ENCODE measurements at places on chromosomes 13 and 19.

DNA sequence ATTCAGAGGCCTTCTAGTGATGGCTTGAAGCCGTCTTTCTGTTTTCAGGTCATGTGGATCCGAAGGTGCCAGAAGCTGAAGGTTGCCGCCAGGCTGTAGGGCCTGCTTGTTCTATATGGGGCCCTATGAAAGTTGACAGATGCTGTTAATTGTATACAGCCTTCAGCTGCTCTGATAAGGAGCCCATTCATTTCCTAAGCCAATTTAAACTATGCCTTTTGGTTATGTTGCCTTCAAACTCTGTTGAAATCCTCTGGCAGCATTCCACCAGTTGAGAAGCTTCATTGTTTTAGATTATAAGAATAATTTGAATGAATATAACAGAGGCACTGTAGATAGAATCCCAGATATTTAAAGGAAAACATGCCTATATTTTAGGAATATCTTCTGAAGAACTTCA lies 34.4 kb downstream of the RAP2A start:
- DNase-seq, result no peak

- DNase-seq, result no peak
Measured at GRCh38 chr13:36685927-36686326, 12.1 kb downstream of the SERTM1 start.

- peak; percentile 46 for DNase-seq
Measured at GRCh38 chr19:45973553-45974338, at the start of gene NOVA2. TSS of gene NOVA2 (minus strand) at chr19:45973865. CDS start at chr19:45973351, 514 bp downstream.

GRCh38 chr19:4186087-4186993 lies 3.9 kb downstream of the ANKRD24 start:
- peak; percentile 80 for DNase-seq

GRCh38 chr19:15974856-15975255 lies 26.0 kb downstream of the OR10H4 start:
- DNase-seq, result no peak

- no peak for DNase-seq
Measured at GRCh38 chr13:82766732-82767321, 1115.4 kb downstream of the SLITRK1 start.

DNA sequence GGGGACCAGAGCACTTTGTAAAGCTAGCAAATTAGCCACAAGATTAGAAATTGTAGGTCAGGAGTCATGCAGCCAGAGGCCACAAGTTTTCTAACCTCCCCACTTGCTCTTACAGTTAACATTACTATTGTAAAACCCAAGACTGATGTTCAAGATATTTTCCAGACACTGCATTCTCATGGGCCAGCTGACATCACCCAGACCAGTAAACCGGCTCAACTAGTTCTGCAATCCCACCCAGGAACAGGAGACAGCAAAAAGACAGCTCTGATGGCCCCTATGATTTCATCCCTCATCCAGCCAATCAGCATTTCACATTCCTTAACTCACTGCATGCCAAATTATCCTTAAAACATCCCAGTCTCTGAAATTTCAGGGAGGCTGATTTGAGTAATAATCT lies 178.5 kb downstream of the PRR20E start:
- no peak for DNase-seq

DNA sequence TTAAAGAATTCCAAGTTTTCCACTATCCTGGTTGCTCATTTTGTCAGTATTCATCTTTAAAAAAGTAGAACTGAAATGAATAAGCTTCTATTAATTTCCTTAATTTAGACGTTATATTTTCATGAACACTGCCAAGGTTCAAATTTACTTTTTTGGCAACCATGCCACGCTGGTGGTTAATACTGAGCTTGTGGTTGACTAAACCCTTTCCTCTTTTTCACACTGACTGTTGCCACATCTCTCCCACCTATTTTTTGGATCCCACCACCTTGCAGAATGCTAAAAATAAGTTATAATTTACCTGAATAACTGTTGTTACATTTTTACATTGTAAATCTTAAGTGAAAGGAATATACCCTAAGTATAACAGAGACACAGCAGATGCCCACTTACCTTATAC lies 45.0 kb downstream of the FLT3 start:
- DNase-seq, result no peak

DNA sequence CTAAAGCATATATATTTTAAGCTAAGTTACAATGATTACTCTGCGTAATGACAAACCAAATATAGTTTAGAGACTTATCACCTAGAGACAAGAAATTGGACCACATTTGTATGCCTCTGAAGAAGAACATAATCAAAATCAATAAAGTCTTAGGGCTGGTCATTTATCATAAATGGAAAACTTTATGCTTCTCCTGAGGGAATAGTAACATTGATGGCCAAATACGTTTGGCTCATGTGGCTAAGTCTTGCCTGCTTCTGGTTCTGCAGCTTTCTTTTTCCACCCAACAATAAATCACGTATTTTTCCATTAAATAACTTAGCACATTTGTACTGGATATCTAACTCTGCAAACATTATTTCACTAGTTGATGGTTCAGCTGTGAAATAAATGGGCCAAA lies 458.4 kb downstream of the SLITRK1 start:
- no peak for DNase-seq

- no peak for DNase-seq
Measured at GRCh38 chr19:45474606-45475521, 7.1 kb downstream of the FOSB start.

DNA sequence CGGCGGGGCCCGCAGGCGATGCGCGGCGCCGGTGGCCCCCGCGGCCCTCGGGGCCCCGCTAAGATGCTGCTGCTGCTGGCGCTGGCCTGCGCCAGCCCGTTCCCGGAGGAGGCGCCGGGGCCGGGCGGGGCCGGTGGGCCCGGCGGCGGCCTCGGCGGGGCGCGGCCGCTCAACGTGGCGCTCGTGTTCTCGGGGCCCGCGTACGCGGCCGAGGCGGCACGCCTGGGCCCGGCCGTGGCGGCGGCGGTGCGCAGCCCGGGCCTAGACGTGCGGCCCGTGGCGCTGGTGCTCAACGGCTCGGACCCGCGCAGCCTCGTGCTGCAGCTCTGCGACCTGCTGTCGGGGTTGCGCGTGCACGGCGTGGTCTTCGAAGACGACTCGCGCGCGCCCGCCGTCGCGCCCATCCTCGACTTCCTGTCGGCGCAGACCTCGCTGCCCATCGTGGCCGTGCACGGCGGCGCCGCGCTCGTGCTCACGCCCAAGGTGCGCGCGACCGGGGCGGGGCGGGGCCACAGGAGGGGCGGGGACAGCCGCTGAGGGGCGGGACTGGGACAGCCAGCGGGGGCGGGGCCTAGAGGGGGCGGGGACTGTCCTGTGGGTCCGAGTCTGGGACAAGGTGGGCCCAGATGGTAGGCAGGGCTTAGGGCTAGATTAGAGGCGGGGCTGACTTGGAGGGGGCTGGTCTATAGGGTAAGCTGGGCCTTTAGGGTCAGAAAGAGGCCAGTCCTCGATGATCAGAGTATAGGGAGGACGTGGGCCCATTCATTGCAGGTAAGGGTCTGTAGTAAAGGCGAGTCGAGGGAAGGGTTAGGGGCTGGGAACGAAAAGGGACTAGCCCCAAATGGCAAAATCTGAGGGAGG lies 5.1 kb downstream of the GRIN2D start:
- peak; percentile 87 for DNase-seq

- no peak for DNase-seq
Measured at GRCh38 chr13:93226623-93227279, at the start of gene GPC6. TSS of gene GPC6 (plus strand) at chr13:93226807.

GRCh38 chr13:76812206-76812897 lies 73.9 kb downstream of the KCTD12 start:
- DNase-seq, result no peak

DNA sequence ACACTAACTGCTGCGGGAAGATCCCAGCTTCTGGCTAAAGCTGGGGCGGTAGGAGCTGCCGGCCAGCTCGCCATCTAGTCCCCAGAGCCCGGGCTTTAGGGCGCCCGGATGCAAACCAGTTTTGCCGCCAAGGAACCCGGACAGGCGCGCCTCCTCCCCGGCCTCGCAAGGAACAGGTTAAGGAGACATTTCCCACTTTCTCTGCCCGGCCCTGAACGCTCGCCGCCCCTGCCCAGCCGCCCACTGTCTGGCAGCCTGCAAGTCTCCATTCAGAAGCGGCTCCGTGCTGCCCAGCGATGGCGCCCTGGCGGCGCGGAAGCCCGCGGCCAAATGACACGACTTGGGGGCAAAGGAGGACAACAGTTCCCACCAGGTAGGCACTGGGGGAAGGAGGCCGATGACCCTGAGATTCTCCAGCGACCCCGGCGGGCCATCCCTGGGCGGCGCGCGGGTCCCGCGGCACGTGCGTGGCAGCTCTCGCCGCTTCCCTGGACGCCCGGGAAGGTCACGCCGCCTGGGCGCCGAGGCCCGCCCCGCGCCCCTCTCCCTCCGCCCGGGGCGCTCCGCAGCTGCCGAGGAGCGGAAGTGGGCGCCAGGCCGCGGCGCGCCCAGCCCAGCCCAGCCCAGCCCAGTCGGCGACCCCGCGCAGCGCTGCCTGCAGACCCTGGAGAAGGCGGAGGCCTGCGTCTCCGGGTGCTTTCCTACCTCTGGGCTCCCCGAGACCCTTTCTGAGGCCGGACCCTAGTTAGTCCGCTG lies 42.2 kb upstream of the HNRNPA1L2 start:
- no peak for DNase-seq

DNA sequence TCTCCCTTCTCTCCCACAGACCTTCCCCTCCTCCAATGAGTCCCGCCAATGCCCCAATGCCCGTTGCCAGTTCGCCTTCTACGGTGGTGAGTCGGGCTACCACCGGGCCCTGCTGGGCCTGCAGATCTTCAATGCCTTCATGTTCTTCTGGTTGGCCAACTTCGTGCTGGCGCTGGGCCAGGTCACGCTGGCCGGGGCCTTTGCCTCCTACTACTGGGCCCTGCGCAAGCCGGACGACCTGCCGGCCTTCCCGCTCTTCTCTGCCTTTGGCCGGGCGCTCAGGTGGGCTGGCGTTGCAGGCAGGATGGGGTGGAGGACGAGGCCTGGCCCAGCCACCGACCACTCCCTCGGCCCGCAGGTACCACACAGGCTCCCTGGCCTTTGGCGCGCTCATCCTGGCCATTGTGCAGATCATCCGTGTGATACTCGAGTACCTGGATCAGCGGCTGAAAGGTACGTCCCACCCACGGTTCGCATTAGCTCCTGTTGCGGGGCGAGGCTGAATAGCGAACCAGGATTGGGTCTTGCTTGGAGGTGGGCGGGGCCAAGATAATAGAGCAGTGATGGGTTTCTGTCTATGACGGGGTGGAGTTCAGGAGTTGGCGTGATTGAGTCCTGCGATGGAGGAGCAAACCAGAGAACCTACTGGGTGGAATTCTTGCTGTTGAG lies 11.1 kb downstream of the SLC44A2 start:
- no peak for DNase-seq

DNA sequence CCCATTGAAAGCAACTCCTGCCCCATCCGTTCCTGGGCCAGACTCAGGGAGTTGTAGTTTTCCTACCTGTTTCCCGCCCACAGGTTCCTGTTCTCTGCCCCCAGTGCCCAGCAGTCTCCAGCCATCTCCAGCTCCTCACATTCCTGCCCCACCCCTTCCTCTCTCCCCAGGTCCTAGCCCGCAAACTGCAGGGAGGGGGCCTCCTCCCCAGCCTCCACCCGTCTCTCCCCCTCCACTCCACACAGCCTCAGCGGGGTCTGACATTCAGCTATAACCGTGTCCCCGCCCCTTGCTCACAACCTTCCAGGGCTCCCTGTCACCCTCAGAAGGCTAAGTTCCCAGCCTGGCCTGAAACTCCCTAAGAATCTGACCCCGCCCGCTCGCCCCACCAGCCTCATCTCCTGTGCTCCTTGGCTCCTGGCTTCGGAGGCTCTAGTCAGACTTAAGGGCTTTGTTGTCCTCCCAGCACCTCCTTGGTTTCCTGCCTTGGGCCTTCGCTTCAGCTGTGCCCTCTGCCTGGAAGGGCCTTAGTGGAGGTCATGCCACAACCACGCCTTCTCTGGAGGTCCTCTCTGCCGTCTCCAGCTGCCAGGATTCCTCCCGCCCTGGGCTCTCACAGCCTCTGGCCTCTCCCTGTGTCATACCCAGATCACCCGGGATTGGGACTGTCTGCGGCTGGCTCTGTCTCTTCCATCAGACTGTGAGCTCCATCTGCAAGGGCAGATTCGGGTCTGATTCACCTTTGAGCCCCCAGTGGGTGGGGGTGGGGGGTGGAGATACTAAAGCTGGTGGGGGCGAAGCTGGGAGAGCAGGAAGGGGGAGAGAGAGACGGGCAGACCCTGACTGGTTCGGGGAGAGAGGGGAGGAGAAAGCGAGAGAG lies 5.1 kb upstream of the SPACA6 start:
- no peak for DNase-seq

DNA sequence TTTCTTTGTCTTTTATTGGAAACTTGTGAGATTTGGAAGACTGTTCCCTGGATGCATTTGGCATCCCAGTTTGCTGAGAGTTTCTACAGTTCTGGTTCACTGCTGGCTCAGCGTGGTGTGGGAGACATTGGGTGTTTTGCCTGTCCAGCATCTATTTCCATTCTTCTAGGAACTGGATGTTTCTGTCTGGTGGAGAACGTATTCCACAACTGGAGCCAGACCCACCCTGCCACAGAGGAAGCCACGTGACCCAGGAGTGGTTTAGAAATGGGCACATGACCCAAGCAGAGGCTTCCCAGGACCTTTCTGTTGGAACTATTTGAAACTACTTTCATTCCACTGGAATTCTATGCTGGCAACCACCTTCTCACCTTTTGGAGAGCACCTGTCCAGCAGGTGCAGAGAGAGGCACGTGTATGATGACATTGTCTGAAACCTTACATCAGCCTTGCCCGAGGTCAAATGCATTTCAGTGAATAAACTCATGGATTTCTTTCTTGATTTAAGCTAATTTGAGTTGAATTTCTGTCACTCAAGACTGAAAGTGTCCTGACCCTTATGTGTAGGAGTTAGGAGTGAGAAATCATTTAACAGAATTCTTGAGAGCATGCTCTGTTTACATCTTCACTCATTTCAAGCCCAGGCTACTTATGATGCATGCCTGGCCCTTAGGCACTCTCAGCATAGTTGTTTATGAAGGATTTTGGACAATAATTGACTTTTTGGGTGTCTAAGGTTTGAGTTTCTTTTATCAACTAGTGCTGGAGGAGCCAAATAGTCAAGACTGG lies 121.8 kb downstream of the AKAP11 start:
- peak; percentile 39 for DNase-seq

GRCh38 chr19:35120898-35121297 lies 5.3 kb downstream of the FXYD3 start:
- DNase-seq, result no peak

DNA sequence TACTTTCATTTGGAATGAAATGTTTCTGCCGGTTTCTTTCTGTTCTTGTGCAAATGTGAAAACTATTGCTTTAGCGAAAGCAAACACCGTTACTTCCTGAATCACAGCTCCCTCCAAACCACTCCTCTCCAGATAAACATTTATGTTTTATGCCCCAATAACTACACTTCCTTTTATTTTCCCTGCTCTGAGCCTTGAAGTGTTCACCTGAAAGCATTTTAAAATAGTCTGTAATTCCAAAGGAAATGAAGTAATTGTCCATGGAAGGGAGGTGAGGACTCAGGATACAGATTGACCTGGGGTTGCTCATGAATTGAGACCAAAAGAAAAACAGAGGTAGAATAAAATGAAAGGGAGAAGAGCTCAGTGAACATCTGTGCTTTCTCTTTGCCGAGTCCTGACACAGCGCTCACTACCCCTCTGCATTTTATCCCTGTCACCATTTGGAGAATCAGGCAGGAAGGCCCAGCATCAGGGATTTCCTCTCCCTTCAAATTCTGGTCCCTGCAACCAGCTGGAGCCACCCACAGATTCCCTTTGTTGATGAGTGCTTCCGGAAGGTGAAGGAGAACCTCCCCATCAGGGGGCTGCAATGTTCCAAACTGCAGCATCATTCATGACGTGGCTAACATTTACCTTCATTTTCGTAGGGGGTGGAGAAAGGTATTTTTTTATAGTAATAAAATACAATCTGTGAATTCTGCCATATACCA lies 171.9 kb downstream of the ITGBL1 start:
- no peak for DNase-seq

Measured in activated CD4-positive, alpha-beta T cell treated with anti-CD3 and anti-CD28 coated beads, Interleukin-2, Interleukin-4, amounts not matched to agents 100 ng/mL and 50 ng/mL, durations not matched to agents 16 hours and 8 hours (primary cell).